ENCODE measurements at places on chromosomes 16 and 17. TPM values are rescaled to one million over a fixed set of nuclear protein-coding genes. Genes with fewer than 3 reads are reported as not detected.
A peak's percentile ranks its signal among the peaks of the same experiment; 100 is the strongest.

The EVPLL gene
- total RNA-seq, result not detected

The MYH3 gene
- 0.99 TPM for total RNA-seq

The CNTNAP1 gene
- total RNA-seq, result 4.7 TPM

The DERL2 gene
- total RNA-seq, result 67.5 TPM

The USH1G gene
- 1.7 TPM for total RNA-seq

The ZDHHC1 gene
- total RNA-seq, result 3.1 TPM

The EPX gene
- not detected for total RNA-seq

The CWC25 gene
- total RNA-seq, result 13.1 TPM

The DNAH9 gene
- total RNA-seq, result 0.86 TPM

The RHBDL1 gene
- total RNA-seq, result 4.0 TPM

The TNFRSF13B gene
- total RNA-seq, result not detected

The CACNG5 gene
- 2.2 TPM for total RNA-seq

The FOXK2 gene
- total RNA-seq, result 66.9 TPM

The TAX1BP3 gene
- 83.5 TPM for total RNA-seq

The ABI3 gene
- total RNA-seq, result 1.1 TPM

- H3K27me3 ChIP-seq, result no peaks in the 10 kb centered on the region
- H3K36me3 ChIP-seq, result peaks cover 6% of the 10 kb centered on the region
- H3K27ac ChIP-seq, result no peak overlapping the region
- no peak overlapping the region for H3K4me3 ChIP-seq
These were observed 8.3 kb downstream of the NME3 start for GRCh38 chr16:1762879-1763520.

DNA sequence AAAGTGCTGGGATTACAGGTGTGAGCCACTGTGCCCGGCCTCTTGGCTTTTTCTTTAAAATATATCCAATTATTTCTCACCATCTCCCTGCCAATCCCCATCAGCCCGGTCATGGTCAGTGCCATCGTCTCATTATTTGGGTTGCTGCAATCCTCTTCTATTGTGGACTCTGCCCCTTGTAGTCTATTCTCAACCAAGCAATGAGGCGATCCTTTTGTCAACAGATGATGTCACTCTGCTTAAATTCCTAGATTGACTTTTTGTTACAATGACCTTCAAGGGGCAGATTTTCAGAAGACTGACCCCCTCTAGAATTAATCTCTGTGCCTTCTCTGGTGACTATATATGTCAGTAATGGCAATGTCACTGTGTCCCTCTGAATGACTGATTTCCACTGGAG lies 384.7 kb downstream of the UTP18 start:
- H3K4me3 ChIP-seq, result no peak overlapping the region
- no peaks in the 10 kb centered on the region for H3K36me3 ChIP-seq
- H3K27me3 ChIP-seq, result no peaks in the 10 kb centered on the region
- H3K4me1 ChIP-seq, result no peaks in the 10 kb centered on the region
- DNase-seq, result no peak

- no peaks in the 10 kb centered on the region for H3K36me3 ChIP-seq
- peak overlapping the region; percentile 79 for H3K27ac ChIP-seq
- peak; percentile 69 for DNase-seq
- H3K4me3 ChIP-seq, result no peak overlapping the region
These were observed 3.8 kb upstream of the HAP1 start for GRCh38 chr17:41738077-41738800.

- H3K36me3 ChIP-seq, result peaks cover 62% of the 10 kb centered on the region
- no peak overlapping the region for H3K27ac ChIP-seq
- H3K27me3 ChIP-seq, result no peaks in the 10 kb centered on the region
- no peaks in the 10 kb centered on the region for H3K4me1 ChIP-seq
- H3K4me3 ChIP-seq, result no peak overlapping the region
These were observed 24.8 kb downstream of the GINS2 start for GRCh38 chr16:85663891-85664321.

GRCh38 chr16:82236415-82236814 lies 66.4 kb upstream of the MPHOSPH6 start:
- no peaks in the 10 kb centered on the region for H3K4me1 ChIP-seq
- H3K27ac ChIP-seq, result no peak overlapping the region
- H3K36me3 ChIP-seq, result no peaks in the 10 kb centered on the region
- DNase-seq, result no peak
- H3K4me3 ChIP-seq, result no peak overlapping the region

- peaks cover 11% of the 10 kb centered on the region for H3K27me3 ChIP-seq
- H3K4me3 ChIP-seq, result no peak overlapping the region
- no peaks in the 10 kb centered on the region for H3K4me1 ChIP-seq
- no peak for DNase-seq
- no peaks in the 10 kb centered on the region for H3K36me3 ChIP-seq
These were observed 35.0 kb downstream of the BCL7C start for GRCh38 chr16:30858829-30859423.

DNA sequence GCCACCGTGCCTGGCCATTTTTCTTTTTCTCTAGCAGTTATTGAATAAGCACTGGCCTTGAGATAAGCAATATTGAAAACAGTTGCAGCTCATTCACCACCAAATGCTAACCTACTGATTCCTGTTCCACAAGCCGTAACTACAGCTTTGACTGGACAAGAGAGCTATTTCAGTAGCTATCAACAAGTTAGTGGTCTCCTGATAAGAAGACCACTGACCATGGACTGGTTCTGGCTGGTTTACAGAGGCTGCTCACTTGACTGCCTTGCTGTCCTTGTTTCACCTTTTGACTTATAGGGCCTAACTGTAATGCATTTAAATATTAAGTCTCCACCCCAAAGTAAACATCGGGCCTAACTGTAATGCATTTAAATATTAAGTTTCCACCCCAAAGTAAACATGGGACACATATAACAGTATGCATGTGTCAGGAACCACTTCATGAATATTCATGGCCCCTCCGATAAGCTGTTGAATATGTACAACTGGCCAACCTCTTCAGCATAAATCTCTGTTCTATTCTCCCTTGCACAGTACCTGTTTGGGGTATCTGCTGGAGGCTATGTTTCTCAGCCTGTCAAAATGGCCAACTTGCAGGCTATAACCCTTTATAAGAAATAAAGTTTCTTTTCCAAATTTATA lies 94.1 kb downstream of the USP32 start:
- no peaks in the 10 kb centered on the region for H3K4me1 ChIP-seq
- H3K36me3 ChIP-seq, result no peaks in the 10 kb centered on the region
- H3K27ac ChIP-seq, result no peak overlapping the region
- DNase-seq, result no peak
- no peak overlapping the region for H3K4me3 ChIP-seq
- H3K27me3 ChIP-seq, result no peaks in the 10 kb centered on the region

DNA sequence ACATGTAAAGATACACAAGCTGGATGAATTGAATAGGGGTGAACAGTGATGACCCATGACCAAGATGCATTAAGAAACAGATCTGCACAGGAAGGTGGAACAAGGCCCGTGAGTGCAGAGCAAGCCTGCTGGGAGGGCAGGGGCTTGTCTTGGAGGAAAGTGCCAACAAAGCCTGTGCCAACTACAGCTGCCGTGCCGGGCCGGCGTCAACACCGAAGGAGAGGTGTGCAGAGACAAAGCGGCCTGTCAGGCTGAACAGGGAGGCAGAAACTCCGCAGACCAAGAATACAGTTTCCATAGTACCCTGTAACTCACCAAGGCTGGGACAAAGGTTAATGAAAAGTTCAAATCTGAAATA lies 46.7 kb downstream of the ANKRD11 start:
- H3K36me3 ChIP-seq, result no peaks in the 10 kb centered on the region
- H3K4me1 ChIP-seq, result peaks cover 12% of the 10 kb centered on the region
- no peak overlapping the region for H3K4me3 ChIP-seq
- H3K27ac ChIP-seq, result no peak overlapping the region

- no peaks in the 10 kb centered on the region for H3K4me1 ChIP-seq
- no peaks in the 10 kb centered on the region for H3K36me3 ChIP-seq
- H3K27me3 ChIP-seq, result no peaks in the 10 kb centered on the region
- H3K4me3 ChIP-seq, result no peak overlapping the region
These were observed 330.0 kb upstream of the PMFBP1 start for GRCh38 chr16:72501739-72502593.

DNA sequence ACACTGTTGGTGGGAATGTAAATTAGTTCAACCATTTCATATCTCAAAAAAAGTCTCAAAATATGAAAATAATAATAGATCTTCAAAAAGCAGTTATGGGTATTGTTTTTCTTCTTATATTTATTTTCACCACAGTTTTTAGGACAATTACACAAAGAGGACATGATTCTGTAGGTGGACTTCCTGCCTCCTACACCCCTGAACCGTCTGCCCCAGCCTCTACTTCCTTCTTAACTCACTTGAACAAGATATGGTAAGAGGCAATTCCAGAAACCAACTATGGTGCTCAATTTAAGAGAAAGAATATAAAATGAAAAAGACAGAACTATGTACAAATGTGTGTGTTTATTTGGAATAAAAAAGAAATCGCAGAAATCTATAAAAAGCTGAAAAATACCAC lies 74.1 kb upstream of the MON1B start:
- no peaks in the 10 kb centered on the region for H3K36me3 ChIP-seq
- H3K4me3 ChIP-seq, result no peak overlapping the region
- DNase-seq, result no peak
- no peak overlapping the region for H3K27ac ChIP-seq

GRCh38 chr17:73591296-73592078 lies 52.8 kb downstream of the SDK2 start:
- H3K4me3 ChIP-seq, result no peak overlapping the region
- H3K4me1 ChIP-seq, result no peaks in the 10 kb centered on the region
- H3K27me3 ChIP-seq, result no peaks in the 10 kb centered on the region

- no peaks in the 10 kb centered on the region for H3K27me3 ChIP-seq
- H3K4me1 ChIP-seq, result peaks cover 3% of the 10 kb centered on the region
- H3K27ac ChIP-seq, result no peak overlapping the region
- DNase-seq, result no peak
- no peaks in the 10 kb centered on the region for H3K36me3 ChIP-seq
- H3K4me3 ChIP-seq, result no peak overlapping the region
These were observed 17.0 kb upstream of the RFFL start for GRCh38 chr17:35080536-35080935.

DNA sequence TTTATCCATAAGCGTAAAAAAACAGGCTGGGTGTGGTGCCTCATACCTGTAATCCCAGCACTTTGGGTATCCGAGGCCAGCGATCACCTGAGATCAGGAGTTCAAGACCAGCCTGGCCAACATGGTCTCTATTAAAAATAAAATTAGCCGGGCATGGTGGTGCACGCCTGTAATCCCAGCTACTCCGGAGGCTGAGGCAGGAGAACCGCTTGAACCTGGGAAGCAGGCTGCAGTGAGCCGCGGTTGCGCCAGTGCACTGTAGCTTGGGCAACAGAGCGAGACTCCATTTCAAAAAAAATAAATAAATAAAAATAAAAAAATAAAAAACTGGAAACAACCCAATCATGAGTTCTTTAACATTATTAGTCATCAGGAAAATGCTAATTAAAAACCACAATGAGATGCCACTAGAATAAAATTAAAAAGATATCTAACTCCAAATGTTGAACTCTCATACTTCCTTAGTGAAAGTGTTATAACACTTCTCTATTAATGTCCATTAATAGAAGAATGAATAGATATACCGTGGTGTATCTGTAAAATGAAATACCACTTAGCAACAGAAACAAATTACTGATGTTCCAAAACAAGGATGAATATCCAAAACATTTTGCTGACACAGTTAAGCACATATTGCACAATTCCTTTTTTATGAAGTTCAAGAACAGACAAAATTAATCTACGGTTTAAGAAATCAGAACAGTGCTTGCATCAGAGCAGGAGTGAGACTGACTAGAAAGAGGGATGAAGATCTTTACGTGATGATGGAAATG lies 13.1 kb downstream of the MPHOSPH6 start:
- H3K36me3 ChIP-seq, result peaks cover 28% of the 10 kb centered on the region
- no peak overlapping the region for H3K27ac ChIP-seq
- H3K4me3 ChIP-seq, result no peak overlapping the region
- H3K4me1 ChIP-seq, result no peaks in the 10 kb centered on the region
- no peaks in the 10 kb centered on the region for H3K27me3 ChIP-seq

GRCh38 chr16:25264597-25264996 lies 7.0 kb upstream of the ZKSCAN2 start:
- no peak overlapping the region for H3K4me3 ChIP-seq
- H3K27me3 ChIP-seq, result no peaks in the 10 kb centered on the region
- H3K36me3 ChIP-seq, result peaks cover 15% of the 10 kb centered on the region
- no peak overlapping the region for H3K27ac ChIP-seq
- no peak for DNase-seq

GRCh38 chr16:2008631-2009163 lies 924 bp downstream of the ZNF598 start:
- no peaks in the 10 kb centered on the region for H3K36me3 ChIP-seq
- H3K27ac ChIP-seq, result no peak overlapping the region
- H3K4me1 ChIP-seq, result peaks cover 36% of the 10 kb centered on the region
- H3K4me3 ChIP-seq, result peak overlapping the region; percentile 66

GRCh38 chr17:68389041-68389440 lies 68.3 kb downstream of the WIPI1 start:
- H3K4me1 ChIP-seq, result no peaks in the 10 kb centered on the region
- H3K27me3 ChIP-seq, result no peaks in the 10 kb centered on the region
- no peak for DNase-seq
- H3K36me3 ChIP-seq, result no peaks in the 10 kb centered on the region
- H3K4me3 ChIP-seq, result no peak overlapping the region

- H3K36me3 ChIP-seq, result no peaks in the 10 kb centered on the region
- H3K4me3 ChIP-seq, result no peak overlapping the region
- H3K27ac ChIP-seq, result no peak overlapping the region
- no peak for DNase-seq
- H3K4me1 ChIP-seq, result no peaks in the 10 kb centered on the region
These were observed 95.5 kb downstream of the PMP22 start for GRCh38 chr17:15169676-15170075.

DNA sequence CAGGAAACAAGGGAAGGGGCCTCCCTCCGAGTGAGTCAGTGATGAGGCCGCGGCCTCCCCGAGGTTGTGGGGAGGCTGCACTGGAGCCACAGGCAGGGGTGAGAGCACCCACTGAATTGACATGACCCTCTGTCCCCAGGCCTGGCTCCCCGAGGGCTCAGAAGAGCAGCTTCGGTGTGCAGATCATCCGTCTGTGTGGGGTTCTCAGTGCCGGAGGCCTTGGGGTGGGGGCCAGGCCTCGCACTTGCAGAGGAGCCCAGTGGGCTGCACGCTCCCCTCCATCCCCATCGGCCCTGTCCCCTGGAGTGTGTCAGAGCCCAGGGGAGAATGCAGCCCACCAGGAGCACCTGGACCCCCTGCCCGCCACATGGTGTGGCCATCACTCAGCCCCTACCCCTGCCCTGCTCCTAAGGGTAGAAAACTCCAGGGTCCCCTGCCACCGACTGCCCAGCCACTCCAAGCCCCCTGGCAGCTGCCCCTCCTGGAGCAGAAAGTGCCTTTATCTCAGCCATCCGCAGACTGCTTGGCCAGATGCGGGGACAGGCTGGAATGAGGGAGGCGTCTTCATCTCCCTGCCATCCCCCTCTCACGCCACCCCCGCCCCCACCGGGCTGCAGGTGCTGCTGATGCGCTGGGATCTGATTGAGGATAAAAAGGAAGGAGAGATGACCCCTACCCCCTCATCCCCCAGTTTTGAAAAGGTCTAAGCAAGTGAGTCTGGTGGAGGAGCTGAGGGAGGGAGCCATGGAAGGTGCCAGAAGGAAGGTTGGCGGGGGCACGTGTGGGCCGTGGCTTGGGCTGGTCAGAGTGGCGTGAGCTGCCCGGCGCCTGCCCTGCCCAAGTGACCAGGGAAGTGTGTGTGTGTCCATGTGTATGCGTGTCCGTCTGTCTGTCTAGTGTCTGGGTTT lies 358.3 kb downstream of the SEC14L1 start:
- H3K27me3 ChIP-seq, result no peaks in the 10 kb centered on the region
- no peak overlapping the region for H3K27ac ChIP-seq
- H3K4me3 ChIP-seq, result no peak overlapping the region
- peaks cover 11% of the 10 kb centered on the region for H3K36me3 ChIP-seq
- DNase-seq, result no peak

GRCh38 chr17:7839190-7839875 lies 5.3 kb downstream of the KDM6B start:
- no peak overlapping the region for H3K4me3 ChIP-seq
- peaks cover 13% of the 10 kb centered on the region for H3K4me1 ChIP-seq
- DNase-seq, result no peak
- H3K27me3 ChIP-seq, result peaks cover 50% of the 10 kb centered on the region

Data from H1 (cell line).